Activated gamma-delta T cell treated with Interleukin-2 at 50 U/mL for 16 hours (primary cell): ENCODE measurements at places on chromosomes 5 and 9.

DNA sequence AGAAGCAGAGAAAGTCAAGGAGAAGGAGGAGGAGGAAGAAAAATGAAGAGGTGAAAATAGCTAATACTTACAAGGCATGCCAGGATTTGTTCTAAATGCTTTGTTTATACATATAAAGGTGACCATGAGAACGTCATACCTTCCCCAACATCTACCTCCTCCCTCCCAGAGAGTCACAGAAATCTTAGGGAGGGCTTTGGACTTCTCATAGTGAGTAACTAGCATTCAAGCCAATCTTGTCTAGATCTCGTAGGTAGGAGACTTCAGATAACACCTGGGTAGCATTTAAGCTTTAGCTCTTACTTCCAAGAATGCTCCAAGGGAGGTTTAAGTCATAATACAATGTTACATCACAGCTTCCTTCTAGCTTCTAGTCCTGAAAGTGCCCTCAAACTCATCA lies 36.5 kb upstream of the GPBP1 start:
- no peak for DNase-seq

- DNase-seq, result no peak
Measured at GRCh38 chr5:38403406-38403805, 145.0 kb downstream of the EGFLAM start.

DNA sequence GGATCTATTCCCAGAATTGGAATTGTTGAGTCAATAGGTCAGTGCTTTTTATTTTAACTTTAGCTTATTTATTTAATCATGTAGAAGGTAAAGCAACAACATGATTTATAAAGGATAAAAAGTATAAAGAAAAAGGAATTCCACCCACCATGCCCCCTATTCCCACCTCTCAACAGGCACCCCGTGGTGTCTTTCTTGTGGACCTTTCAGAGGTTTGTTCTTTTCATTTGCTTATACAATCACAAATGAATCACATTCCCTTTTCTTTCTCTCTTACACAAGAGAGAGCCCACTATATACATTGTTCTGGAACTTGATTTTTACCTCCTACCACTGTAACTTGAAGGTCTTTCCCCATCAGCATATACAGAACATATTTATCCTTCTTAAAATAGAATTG lies 37.2 kb upstream of the SMIM32 start:
- no peak for DNase-seq

GRCh38 chr9:108290839-108291585 lies 564.8 kb downstream of the ACTL7B start:
- DNase-seq, result no peak

- DNase-seq, result no peak
Measured at GRCh38 chr5:98529321-98529720, 244.1 kb upstream of the RGMB start.

DNA sequence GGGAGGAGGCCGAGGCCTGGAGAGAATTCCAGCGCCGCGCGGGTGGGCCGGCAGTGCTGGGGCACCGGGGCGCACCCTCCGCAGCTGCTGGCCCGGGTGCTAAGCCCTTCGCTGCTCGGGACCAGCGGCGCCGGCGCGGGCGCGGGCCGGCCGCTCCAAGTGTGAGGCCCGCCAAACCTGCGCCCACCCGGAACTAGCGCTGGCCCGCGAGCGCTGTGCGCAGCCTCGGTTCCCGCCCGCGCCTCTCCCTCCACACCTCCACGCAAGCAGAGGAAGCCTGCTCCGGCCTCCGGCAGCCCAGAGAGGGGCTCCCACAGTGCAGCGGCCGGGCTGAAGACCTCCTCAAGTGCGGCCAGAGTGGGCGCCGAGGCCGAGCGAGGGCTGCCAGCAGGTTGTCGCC lies 7.7 kb upstream of the SRFBP1 start:
- no peak for DNase-seq

DNA sequence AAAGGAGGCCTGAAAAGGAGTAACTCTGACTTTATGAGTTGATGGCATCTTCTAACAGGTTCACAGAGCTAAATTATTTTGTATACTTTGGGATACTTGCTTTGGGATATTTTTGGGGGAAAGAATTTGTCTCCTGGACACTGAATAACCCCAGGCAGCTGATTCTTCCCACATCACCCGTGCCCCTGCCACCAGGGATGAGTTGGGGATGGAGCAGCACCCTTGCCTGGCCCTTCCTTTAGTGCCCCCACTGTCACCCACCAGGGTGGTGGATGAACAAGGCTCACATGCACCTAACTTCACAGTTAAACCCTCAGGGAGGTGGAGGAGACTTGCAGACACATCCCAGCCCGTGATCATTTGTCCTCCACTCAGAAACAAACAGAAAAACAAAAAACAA lies 2.3 kb upstream of the ADAMTS2 start:
- DNase-seq, result no peak
